ENCODE measurements at places on chromosomes 4 and X.

DNA sequence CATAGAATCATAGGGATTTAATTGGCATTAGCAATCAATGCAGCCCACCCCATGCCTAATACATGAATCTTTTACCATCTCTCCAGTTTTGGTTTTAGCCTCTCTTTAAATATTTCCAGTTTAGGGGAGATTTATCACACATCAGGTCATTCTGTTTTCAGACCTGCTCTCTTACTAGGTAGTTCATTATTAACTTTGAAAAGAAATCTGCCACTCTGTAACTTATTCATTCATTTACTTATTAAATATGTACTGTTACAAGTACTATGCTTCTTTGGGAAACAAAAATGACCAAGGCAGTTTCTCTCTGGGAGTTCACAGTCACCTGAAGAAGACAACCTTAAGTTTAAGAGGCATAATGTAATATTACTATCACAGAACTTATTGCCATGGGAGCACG is 62.1 kb downstream of the USO1 start:
- no peak for DNase-seq

GRCh38 chr4:22780317-22780716 is 87.6 kb downstream of the GBA3 start:
- no peak for DNase-seq

GRCh38 chr4:73868206-73869129 is 725 bp upstream of the CXCL1 start:
- no peak for DNase-seq

DNA sequence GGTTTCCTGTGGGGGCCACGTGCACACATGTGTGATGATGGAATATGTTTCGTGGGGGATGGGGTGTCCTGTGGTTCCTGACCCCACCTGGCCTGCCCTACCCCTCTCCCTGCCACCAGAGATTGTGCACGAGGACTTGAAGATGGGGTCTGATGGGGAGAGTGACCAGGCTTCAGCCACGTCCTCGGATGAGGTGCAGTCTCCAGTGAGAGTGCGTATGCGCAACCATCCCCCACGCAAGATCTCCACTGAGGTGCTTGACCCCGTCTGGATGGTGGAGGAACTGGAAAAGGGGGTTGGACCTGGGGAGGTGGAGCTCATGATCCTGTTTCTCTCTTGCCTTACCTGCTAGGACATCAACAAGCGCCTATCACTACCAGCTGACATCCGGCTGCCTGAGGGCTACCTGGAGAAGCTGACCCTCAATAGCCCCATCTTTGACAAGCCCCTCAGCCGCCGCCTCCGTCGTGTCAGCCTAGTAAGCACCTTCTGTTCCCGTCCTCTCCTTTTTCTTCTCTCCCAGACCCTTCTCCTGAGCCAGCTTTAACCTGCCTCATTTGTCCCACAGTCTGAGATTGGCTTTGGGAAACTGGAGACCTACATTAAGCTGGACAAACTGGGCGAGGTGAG is 5.9 kb downstream of the CDK16 start:
- DNase-seq: no peak

GRCh38 chr4:23238848-23239247 is 546.1 kb downstream of the GBA3 start:
- DNase-seq: no peak

GRCh38 chrX:136710325-136710951 is 62.5 kb downstream of the CD40LG start:
- DNase-seq: no peak

- no peak for DNase-seq
These were observed 95.4 kb downstream of the TNIP2 start for GRCh38 chr4:2660596-2661211.

GRCh38 chrX:118503260-118504041 is 7.8 kb downstream of the DOCK11 start:
- DNase-seq: no peak

DNA sequence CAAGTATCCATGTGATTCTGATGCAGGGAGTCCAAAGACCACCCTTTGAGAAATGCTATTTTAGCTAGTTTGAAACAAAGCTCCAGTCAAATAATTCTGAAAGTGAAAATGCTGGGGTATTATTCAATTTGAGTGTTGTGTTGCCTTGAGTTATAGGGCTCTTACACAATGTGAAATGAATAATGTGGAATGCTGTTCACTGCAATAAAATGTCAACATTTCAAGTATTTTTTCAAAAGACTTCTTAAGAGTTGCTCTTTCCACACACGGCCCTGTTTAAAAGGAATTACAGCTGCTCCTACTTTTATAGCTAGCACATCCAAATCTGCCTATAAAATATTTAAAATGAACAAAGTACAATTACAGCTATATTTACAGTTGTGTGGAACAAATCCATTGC is 27.5 kb upstream of the PLS3 start:
- no peak for DNase-seq

Measured in NCI-H2171 treated with DMSO at 0.1 percent for 48 hours (cell line).